Kidney capillary endothelial cell (primary cell): ENCODE measurements at places on chromosomes 7 and 10.

GRCh38 chr10:103881416-103882284 lies 26.3 kb upstream of the SH3PXD2A start:
- no peak for DNase-seq

DNA sequence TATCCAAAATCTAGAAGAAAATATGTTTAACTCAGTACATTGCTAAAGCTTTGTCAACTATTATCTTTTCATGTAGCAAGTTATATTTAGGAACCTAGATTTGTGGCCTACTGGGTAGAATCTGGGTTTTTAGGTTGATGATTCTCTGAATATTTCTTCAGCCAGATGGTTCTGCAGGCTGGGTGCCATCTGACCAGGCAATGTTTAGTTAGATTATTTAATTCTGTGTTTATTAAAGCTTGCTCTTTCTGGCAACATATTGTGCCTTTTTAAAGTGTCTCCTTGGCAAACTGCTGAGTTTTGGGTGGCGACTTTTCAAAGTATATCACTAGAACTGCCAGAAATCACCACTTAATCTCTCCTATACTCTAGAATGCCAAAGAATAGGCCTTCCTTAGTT lies 114.1 kb downstream of the LHFPL3 start:
- no peak for DNase-seq

- no peak for DNase-seq
Measured at GRCh38 chr10:130740915-130741750, 570.4 kb downstream of the TCERG1L start.

- no peak for DNase-seq
Measured at GRCh38 chr7:78264105-78264504, 465.5 kb downstream of the PHTF2 start.

DNA sequence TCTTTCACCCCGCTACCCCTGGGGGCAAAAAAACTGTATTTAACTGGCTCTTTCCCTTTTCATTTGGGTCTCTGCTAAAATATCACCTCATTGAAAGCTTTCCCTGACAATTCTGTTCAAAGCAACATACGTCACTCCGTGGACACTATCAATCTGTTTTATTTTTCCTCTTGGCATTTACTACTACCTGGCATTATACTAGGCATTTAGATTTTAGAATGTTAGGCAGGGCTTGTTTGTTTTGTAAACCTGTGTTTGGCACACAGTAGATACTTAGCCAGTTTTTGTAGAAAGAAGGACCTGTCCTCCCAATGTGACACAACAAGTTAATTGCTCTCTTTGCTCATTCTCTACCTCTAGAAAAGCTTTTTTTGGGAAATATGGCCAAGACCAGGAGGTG lies 26.5 kb upstream of the PDK4 start:
- DNase-seq = no peak

GRCh38 chr7:29921404-29922010 lies 68.1 kb downstream of the SCRN1 start:
- peak; percentile 67 for DNase-seq

- DNase-seq = peak; percentile 40
Measured at GRCh38 chr10:103852856-103853255, 2.5 kb downstream of the SH3PXD2A start.

DNA sequence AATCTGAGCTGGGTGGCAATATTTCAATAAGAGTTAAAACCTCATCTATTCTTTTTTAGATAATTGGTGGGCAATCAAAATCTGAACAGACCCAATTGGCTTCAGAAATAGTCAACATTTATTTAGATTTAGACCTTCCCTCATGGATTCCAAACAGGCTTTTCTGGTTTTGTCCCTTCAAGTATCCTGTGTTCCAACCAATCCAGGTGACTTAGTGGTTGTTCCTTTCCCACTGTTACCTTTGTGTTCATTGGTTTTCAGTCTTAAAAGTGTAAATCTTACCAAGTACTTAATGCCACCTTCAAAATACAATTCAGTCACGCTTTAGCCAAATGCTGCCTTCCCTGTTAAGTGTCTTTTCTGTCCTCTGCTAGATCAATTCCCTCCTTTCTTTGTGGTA lies 85.9 kb downstream of the AHR start:
- DNase-seq = no peak

DNA sequence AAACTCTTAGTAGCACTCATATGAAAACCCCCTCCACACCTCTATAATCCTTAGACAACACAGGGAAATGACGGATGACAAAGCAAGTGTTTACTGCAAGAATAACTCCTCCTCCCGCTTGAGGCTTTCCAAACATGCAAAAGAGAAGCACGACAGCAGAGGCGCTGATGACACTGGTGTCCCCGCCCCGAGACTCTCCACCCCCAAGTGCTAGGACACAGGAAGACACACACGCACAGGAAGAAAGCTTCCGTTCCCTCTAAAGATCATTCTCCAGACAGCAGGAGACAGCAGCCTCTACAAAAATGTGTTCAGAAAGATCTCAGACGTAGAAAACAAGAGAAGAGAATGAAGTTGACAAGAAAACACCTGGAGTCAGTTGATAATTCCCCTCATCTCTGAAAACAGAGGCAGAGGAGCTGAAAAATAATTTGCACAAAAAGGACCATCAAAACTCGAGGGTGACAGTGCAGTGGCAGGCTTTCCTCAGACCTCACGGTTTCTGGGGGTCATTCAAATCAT lies 90.2 kb downstream of the DLG5 start:
- DNase-seq = peak; percentile 88

DNA sequence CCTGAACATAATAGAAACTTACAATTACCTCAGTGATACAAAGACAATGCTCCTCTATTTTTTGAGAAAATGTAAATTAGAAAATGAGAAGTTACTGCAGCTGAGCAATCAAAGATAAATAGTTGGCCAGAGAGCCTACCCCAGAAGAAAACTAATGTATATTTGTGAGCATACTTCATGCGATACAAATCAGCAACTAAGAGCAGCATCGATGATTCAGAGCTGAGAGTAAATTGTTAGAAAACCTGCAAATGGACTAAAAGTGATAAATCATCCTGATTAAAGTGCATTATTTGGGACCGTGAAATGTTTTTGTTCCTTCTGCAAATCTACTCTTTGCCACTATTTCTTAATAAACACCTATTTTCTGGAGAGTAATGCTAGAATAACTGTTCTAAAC lies 285.7 kb downstream of the PPP1R3A start:
- no peak for DNase-seq

GRCh38 chr7:93921607-93922566 lies at the start of gene GNG11:
Gene GNG11 (plus strand): TSS chr7:93921735. CDS start chr7:93922138, 403 bp downstream.
- peak; percentile 83 for DNase-seq

- DNase-seq = peak; percentile 76
Measured at GRCh38 chr7:151599401-151600227, 79.9 kb upstream of the RHEB start.

DNA sequence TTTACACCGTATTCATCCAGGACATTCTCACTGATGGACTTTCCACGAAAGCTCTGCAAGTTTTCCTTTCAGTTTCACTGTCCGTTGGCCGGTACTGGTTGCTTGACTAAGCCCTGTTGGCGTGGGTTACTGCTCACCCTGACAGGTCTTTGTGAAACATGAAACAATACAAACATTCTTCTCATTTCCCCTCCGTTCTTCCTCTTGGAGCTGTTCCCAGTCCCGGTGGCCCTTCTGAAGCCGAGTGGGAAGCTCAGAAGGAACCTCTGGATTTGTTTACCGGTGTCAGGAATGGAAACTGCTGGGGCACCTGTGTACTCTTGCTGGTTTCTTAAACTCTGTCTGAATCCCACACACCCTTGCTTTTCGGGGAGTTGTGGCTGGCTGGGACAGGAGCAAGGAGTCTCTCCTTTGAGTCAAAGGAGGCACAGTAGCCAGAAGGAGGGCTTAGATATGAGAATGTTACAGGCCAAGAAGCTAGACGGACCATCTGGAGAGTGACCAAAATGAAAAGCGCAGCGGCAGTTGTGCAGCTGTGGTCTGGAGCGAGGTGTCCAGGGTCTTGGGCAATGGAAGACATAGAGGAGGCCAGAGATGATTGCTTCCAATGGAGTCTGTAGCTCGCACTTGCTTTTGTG lies 45.7 kb downstream of the LYZL2 start:
- peak; percentile 60 for DNase-seq

DNA sequence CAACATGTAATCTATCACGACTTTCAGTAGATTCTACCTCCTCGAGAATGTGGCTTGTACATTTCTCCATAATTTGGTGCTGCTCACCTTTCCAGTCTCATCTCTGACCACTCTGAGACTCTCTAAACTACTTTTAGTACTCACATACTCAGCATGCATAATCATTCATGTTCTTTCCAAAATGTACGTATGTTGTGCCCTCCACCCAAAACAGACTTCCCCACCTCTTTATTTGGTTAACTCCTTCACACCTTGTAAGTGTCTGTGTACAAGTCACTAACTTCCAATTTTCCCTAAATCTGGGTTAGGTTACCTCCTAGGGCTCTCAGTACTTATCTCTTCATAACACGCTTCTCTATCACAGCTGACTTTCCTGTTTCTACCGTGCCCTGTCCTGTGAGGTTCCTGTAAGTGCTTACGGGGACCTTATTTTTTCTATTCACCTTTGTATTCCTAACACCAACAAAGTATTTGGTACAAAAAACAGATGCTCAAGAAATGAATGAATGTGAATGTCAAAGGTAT lies 186.2 kb upstream of the MKLN1 start:
- DNase-seq = no peak

GRCh38 chr10:33147013-33147310 lies 187.5 kb downstream of the NRP1 start:
- no peak for DNase-seq

DNA sequence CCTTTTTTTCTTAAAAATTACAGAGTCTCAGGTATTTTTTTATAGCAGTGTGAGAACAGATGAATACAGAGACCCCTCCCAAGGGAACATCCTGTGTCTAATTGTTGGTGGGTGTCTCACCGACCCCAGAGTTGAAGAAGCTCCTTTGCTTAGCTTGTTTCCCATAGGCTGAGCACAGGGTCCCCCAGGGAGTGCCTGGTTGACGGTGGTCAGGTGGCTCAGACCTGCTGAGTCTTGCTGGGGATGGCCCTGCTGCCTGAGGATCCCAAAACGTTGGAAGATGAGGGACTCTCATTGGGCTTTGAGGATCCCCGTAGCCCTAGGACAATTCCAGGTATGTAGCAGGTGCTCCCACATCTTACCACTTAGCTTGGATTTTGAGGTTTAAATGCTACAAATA lies 19.5 kb downstream of the SCART1 start:
- no peak for DNase-seq

DNA sequence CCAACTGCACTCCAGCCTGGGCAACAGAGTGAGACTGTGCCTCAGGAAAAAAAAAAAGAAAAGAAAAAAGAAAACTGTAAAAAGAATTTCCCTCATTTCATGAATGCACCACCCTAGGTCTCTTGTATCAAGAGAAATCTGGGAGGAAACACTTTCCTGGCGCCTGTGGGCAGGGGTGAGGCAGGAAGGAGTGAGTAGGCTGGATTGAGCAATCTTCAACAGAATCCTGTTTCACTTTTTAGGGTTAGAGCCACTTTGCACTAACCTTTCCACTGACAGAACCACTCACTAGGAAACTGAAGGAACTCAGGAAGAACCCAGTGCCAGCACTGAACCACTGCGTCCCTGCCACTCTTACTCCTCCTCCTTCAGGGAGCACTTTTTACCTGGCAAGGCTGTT lies 282.1 kb downstream of the CCDC3 start:
- no peak for DNase-seq

- DNase-seq = no peak
Measured at GRCh38 chr10:2986391-2986801, 81.0 kb upstream of the PFKP start.

DNA sequence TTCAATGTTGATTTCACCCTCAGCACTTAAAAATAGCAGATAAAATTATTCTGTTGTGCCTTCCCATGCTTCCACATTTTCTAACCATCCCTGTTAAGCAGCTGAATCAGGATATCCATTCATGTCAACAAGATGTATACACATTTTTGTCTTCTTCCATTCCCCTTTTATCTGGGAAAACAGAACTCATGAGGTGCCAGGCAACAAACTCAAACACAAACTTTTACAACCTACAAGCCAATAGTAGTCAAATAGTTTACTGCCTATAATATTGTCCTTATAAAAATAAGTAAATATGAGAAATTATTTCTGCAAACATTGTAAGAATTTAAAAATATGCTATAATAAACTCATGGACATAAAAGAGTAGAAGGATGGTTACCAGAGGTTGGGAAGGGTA lies 1569.8 kb downstream of the REEP3 start:
- no peak for DNase-seq

DNA sequence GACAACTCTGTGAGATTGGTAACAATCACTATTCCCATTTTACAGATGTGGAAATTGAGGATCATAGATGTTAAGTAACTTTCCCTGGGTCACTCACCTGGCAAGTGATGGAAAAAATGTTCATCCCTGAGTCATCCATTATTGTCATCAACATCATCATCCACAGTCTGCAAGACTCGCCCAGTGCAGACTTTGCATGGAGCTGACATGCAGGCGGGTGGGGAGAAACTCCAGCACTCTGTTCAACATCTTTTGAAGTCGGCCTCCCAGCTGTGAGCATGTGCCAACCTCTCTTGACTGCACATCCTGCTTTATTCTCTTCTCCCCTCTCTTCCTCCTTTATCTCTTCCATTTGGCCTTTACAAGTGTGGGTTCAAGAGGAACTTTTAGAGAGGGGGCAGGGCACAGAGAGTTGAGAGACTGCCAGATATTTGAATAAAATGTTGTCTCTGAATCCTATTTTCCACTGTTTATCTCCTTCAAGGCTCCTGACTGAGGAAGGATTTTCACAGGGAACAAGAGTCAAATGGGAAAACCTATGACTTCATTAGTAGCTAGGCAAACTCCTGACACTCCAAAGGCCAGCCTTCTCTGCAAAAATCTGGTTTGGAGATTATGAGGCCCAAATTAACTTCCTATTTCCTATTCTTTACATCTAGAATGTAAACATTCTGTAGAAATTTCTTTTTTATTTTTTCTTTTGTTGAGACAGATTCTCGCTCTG lies 283.7 kb upstream of the PODXL start:
- DNase-seq = no peak

DNA sequence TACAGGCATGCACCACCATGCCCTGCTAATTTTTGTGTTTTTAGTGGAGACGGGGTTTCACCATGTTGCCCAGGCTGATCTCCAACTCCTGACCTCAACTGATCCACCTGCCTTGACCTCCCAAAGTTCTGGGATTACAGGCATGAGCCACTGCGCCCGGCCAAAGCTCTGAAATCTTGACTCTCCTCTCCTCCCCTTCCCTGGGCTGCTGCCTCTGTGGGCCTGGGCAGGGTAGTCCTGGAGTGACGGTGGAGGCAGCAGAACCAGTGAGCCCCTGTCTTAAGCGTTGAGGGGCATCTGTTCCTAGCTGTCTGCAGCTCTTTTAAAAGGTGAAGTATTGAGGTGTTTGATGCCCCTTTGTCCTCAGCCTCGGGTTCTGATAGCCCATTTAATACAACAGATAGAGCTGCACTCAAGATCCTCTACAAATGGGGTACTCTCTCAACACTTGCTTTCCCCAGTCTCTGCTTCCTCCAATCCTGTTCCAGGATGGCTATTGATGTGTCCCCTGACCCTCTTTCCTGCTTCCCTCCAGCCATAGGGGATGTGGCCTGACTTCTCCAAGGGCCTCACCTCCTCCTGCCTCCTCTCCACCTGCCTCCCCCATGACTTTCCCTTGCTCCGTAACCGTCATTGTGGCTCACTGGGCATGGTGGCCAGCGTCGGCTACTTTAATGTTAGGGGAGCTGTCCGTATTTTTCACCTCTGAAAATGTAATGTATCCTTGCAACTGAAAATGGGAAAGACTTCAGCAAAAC lies 442.5 kb downstream of the GLRX3 start:
- no peak for DNase-seq

GRCh38 chr10:78832281-78832680 lies 236.5 kb upstream of the ZMIZ1 start:
- DNase-seq = no peak

GRCh38 chr7:11579141-11579540 lies 252.9 kb downstream of the THSD7A start:
- no peak for DNase-seq

GRCh38 chr7:1483536-1484505 lies 20.4 kb downstream of the INTS1 start:
- DNase-seq = no peak
